ENCODE measurements at places on chromosomes 3 and 15.

DNA sequence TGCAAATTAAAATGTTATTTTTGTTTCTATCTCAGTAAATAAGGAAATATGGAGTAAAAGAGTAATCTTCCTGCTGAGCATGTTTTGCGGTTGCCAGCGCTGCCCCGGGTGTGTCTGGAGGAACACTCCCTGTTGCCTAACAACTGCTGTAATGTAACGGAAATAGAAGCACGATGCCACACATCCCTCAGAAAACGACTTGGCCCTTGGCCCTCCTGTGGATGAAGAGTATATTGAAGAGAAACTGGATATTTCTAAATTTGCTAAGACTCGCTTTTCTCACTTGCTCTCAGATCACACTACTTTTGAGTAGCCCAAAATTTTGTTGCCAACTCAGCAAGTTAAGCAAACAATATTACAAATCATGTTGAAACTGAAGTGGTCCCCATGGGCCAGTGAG, 18.9 kb downstream of the CX3CR1 start:
- DNase-seq = peak; percentile 94

GRCh38 chr15:31280831-31281216, 45.8 kb upstream of the KLF13 start:
- no peak for DNase-seq

DNA sequence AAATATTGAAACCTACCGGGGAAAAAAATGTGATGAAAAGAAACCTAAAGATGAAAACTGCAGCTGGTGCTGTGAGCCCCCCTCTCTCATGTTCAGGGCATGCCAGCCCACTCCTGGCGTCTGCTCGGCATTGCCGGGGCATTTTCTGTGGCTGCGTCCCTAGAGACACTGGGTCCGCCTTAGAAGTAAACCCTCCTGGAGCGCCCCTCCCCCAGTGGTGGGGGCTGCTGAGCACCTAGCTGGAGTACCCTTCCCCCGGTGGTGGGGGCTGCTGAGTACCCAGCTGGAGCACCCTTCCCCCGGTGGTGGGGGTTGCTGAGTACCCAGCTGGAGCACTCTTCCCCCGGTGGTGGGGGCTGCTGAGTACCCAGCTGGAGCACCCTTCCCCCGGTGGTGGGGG, 24.5 kb upstream of the GABRA5 start:
- no peak for DNase-seq

- DNase-seq = no peak
These were observed 299.6 kb downstream of the UNC13C start for GRCh38 chr15:54277834-54278233.

- no peak for DNase-seq
These were observed 22.7 kb upstream of the ZNF639 start for GRCh38 chr3:179299999-179300613.

GRCh38 chr15:81480645-81481053, 106.6 kb upstream of the TMC3 start:
- peak; percentile 74 for DNase-seq

DNA sequence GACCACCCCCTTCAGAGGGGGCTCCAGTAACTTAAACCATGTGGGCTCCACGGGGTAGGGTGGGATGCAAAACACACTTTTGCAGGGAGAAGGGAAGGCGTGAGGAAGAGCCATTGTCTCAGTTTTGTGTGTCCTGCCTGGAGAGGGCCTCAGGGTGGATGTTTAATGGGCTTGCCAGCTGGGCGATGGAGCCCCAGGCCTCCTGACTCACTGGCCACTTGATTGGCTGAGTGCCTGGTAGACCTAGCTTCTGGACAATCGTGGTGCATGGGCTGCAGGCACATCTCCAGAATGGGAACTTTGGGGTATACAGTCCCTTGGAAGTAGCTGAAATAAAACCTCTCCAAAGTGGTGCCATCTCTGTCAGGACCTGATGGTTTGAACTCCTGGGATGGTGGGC, 118.3 kb upstream of the MRPS22 start:
- peak; percentile 9 for DNase-seq

DNA sequence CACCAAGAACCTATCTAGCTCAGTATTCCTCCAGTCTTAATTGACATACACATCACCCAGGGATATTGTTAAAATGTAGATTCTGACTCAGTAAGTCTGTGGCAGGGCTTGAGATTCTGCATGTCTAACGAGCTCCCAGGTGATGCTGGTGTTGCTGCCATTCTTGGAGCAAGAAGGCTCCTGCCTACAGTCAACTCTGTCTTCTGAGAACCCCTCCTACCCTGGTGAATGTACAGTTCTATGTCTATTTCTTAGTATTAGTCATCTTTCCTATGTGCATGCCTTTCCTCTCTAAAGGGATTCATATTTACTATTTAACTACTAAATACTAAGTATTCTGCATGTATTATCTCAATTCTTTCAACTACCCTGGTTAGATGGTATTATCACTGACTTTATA, 268.7 kb downstream of the EDEM1 start:
- DNase-seq = no peak

GRCh38 chr3:37745076-37745475, 116.6 kb upstream of the CTDSPL start:
- DNase-seq = no peak

- DNase-seq = peak; percentile 41
These were observed 112.3 kb downstream of the P3H2 start for GRCh38 chr3:190008432-190008831.

DNA sequence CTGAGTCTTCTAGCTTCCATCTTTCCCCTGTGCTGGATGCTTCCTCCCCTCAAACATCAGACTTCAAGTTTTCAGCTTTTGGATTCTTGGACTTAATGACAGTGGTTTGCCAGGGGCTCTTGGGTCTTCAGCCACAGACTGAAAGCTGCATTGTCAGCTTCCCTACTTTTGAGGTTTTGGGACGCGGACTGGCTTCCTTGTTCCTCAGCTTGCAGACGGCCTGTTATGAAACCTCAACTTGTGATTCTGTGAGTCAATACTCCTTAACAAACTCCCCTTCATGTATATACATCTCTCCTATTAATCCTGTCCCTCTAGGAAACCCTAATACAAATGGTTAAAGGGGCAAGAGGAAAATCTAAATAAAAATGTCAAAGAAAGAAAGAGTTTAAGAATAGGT, 100.1 kb downstream of the ABI3BP start:
- DNase-seq = no peak

DNA sequence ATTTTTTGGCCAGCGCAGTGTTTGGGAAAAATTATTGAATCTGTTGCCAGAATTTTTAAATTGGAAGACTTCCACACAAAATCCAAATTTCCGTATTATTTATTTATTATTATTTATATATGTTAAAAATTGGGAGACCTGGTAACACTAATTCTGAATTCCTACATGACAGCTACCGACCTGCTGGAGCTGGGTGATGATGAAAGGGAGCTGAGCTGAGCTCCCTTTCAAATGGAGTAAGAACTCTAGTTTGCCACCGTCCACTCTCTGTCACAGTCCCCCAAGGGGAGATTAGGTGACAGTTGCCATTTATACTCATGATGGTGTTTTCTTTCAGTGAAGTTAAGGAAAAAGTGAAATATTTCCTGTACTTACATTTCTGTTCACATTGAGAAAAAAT, 1.4 kb downstream of the CRTC3 start:
- no peak for DNase-seq

- peak; percentile 67 for DNase-seq
These were observed 178.2 kb upstream of the LPP start for GRCh38 chr3:187975561-187976364.

DNA sequence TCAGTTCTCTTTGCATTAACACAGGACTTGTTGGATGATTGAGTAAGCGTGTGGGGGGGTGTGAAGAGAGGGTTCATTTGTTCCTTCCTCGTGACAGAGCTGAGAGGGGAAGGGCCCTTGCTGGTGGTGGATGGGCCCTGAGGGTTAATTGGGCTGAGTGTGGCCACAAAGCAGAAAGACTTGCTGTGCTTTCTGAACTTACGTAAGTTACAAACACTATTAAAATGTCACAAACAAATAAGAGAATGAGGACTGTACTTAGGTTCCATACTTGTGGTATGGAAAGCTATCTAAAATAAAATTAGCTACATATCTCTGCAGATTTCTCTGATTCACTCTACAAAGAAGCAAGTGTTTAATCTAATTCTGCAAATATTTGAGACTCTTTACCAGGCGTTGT, 231.3 kb downstream of the LPP start:
- DNase-seq = no peak

GRCh38 chr3:129553719-129554118, 10.7 kb downstream of the H1-8 start:
- DNase-seq = no peak

- no peak for DNase-seq
These were observed at the start of gene CPN2 for GRCh38 chr3:194351080-194351672. Gene CPN2, minus strand, starts transcription at chr3:194351328. Its CDS starts 8,626 bp downstream, at chr3:194342702.

DNA sequence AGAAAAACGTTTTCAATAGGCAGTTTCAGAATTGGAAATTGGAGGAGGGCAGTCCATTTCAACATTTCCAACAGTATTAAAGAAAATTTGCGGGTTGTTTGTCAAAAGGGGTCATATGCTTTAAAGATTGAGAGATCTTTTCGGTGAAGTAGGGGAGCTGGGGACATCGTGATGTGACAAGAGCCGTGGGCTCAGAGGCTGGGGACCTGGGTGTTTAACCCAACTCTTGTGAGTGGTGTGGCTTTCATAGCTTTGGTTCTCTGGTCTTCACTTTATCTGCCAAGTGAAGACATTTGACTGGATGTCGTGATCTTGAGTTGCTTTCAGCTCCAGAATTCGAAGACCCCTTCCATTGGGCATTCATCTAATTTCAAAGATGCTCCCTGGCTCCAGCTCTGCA, 133.2 kb downstream of the PGPEP1L start:
- no peak for DNase-seq

DNA sequence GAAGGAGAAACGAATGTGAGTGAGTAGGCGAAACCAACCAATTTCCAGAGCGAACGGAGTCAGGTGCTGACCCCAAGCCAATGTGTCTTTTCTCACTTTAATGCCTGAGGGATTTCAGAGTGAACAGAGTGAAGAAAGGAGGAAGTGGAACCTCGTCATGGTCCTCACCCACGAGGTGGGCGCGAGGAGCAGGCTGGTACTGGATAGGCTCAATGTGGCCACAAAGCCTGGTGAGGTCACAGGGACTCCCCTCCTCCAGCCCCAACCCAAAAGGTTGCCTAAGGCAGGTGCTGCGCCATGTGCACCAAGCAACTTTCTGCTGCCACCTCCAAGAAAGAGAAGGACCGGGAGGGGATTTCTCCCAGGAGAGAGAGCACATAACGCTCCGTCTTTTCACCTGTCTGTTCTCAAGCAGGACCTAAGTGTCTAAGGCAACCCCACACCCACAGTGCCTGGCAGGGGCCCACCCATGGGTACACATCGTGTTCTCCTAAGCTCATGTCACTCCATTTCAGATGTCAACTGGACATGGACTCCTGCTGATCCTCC, 3.8 kb downstream of the NRROS start:
- DNase-seq = no peak

GRCh38 chr3:10364806-10365205, 43.9 kb upstream of the SEC13 start:
- no peak for DNase-seq

- DNase-seq = no peak
These were observed 1044.5 kb downstream of the NTRK3 start for GRCh38 chr15:87212041-87212440.

DNA sequence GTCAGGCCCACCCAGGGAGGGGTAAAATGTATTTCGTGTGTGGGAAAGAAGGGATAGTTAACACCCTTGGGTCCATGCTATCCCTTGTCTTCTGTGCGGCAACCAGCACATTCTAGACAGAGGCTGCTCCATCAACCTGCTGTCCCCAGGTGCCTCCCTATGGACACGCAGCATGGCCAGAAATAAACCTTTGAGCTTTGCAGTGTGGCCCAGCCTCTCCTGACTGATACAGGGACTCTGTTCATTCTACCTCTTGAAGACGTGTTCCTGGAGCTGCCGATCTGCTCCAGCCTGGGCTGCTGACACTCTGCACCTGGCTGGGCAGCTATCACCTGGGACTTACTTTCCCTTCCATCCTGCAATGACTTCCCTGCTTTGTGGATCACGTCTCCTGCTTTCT, 4.1 kb upstream of the KLF13 start:
- no peak for DNase-seq

DNA sequence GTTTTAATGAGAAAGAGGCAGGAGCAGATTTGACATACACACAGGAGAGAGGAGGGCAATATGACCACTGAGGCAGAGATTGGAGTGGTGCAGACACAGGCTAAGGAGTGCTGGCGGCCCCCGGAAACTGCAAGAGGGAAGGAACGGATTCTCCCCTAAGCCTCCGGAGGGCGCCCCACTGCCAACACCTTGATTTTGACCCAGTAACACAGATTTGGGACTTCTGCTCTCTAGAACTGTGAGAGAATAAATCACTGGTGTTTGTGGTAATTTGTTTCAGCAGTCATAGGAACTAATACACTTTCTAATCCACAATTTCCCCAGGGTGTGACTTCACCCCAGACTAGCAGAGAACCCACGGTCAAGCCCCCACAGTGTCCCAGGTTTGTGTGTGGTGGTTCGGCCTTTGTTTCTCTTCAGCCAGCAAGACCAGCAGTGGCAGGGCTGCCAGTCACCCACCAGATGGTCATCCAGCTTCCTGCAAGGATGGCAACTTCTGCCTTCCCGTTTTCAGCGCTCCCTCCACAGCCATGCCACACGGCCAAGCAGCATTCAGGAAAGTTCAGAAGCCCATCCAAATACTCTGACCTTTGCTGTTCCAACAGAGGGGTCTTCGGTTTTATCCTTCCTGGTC, 23.6 kb upstream of the TSPAN3 start:
- no peak for DNase-seq

GRCh38 chr15:71114066-71114680, 1.1 kb upstream of the THSD4 start:
- DNase-seq = no peak

DNA sequence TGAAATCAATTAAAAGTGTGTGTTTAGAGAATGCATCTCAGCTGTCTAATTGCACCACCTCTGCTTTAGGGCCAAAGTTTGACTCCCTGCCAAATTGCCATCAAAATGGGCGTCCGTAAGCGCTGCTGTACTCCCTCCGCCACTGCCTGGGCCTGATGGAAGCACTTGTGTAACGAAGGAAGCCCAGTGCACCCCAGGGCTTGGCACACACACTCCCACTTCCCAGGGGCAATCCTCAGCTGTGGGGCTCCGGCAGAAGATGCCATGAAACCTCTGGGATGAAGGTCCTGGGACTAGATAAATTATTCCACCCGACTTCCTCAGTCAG, 137.8 kb downstream of the RORA start:
- DNase-seq = no peak

GRCh38 chr15:65927545-65927944, 58.3 kb downstream of the RAB11A start:
- peak; percentile 17 for DNase-seq

DNA sequence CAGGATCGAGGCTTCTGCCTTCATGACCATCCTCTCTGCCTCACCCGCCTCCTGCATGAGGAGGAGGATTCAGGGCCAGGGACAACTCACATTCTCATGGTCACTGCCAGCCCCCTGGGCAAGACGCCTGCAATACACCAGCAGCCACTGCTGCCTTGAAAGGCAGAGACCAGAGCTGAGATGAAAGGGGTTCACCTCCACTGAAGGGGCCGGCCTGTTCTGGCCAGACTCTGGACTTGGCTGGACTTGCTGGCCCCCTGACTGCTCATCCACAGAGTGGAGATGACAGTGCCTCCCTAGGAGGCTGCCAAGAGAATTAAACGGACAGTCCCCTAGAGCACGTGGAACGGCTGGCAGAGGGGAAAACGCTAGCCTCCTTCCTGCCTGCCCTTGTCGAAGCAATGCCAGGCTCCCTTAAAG, 35.2 kb downstream of the MGLL start:
- DNase-seq = no peak

All from fibroblast of skin of scalp (primary cell).